ENCODE measurements at places on chromosomes 7 and 10.

DNA sequence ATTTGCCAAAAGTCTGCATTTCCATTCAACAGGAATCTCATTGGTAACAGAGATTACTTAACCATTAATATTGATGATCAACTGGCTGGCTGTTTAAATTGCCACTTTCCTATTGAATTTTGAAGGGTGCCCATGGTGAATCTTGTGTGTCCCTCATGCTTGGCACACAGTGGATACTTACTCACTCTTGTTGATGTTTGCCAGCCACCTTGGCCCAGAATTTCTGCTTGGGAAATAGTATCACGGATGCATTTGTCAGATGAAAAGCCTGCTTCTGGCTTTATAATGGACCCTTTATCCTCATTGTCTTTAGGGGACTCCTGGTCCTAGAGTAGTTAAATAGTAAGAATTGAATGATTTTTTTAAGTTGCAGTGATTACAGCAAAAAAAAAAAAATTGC is 52.0 kb downstream of the MMRN2 start:
- no peak for DNase-seq

DNA sequence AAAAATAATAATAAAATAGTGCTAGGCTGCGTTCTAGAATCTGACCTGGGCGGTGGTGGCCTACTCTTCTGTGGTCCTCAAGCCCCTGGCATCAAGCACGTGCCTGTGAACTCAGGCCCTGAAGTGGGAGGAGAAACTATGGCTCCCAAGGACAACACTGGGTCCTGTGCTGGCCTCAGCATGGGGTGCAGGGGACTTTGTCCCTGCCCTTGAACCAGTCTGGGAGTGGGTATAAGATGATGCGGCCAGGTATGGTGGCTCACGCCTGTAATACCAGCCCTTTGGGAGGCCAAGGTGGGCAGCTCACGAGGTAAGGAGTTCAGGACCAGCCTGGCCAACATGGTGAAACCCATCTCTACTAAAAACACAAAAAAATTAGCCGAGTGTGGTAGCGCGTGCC is 5.5 kb downstream of the ZP3 start:
- DNase-seq = no peak

- DNase-seq = no peak
Measured at GRCh38 chr10:123891144-123892071, at the start of gene CPXM2. Gene CPXM2 (minus strand): TSS chr10:123891807. CDS start chr10:123891659, 148 bp downstream.

DNA sequence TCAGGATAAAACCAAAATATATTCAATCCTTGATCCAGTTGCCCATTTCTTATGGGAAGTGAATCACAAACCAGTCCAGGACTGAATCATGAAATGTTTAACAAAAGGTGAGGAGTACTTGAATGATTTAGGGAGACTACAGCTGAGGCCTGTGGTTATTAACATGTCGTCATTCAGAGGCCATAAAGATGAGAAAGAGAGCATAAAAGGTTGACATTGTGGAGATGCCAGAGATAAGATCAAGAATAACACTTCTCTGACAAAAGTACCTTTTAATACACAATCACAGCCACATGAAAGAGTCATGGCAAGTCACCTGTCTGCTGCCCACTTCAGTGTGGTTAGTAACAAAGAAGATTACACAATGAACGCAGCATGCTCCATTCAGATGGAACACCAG is 1195.7 kb upstream of the SORCS1 start:
- no peak for DNase-seq

- DNase-seq = no peak
Measured at GRCh38 chr10:101767966-101768790, 7.7 kb downstream of the FGF8 start.

Measured in suppressor macrophage (primary cell).